ENCODE measurements at places on chromosomes 2 and 18.

DNA sequence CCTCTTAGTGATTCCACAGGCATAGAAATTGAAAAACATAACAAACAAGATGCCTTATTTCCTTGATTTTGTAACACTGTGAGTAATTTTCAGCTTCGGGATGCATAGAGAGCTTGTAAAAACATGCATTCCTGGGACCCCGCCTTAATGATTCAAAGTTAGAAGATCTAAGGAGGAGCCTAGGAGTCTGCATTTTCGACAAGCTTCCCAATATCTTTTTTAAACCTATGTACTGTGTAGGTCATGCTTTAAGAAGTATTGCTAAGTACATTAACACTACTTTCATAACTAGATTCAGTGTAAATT, 109.8 kb upstream of the ZNF516 start:
- no peak for DNase-seq

DNA sequence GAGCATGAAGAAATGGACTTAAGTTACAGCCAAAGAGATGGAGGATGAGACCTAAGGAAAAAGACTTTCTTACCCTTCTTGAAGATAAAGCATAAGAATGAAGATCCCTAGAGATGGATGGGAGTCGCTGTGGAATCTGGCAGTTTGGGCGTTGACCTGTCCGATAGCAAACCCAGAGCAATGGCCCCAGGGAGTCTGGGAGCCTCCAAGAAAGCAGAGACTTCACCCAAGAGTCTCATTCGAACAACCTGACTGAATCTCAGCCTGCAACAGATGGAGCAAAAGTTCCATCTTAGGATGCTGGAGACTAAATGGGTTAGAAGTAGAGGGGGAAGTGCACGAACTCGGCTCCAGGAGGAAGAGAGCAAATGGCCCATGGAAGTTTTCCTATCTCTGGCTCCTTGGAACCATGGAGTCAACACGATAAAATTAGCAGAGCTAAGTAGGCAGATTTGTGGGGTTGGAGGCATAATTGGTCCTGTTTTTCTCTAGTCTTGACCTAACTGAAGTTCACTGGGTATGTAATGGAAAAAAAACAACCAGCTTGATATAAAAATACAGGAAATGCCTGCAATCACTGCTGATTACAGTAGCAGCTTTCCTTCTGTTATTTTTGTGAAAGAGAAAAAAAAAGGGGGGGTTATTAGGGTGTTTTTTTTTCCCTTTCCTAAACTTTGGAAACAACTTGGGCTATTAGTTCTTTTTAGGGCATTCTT, 178.4 kb upstream of the EPAS1 start:
- no peak for DNase-seq

- DNase-seq = no peak
These were observed 39.3 kb downstream of the RTN4 start for GRCh38 chr2:55010915-55011314.

DNA sequence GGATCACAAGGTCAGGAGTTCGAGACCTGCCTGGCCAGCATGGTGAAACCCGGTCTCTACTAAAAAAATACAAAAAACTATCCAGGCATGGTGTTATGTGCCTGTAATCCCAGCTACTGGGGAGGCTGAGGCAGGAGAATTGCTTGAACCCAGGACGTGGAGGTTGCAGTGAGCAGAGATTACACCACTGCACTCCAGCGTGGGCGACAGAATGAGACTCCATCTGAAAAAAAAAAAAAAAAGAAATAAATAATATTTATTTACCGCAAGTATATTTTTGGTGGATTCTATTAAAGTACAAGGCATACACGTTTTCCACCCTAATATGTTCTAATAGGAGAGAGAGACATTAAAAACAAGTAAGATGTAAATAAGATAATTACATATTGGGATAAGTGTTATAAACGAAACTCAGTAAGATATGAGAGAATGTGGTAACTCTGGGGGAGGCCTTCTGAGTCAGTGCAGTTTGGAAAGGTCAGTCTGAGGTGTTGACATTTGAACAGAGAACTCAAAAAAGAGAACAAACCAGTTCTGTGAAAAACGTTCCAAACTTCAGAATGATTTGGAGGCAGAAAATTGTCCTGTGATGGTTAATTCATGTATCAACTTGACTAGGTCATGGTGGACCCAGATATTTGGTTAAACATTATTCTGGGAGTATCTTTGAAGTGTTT, 8.8 kb upstream of the POLI start:
- no peak for DNase-seq

GRCh38 chr2:206396211-206396610, 47.1 kb upstream of the ADAM23 start:
- no peak for DNase-seq

DNA sequence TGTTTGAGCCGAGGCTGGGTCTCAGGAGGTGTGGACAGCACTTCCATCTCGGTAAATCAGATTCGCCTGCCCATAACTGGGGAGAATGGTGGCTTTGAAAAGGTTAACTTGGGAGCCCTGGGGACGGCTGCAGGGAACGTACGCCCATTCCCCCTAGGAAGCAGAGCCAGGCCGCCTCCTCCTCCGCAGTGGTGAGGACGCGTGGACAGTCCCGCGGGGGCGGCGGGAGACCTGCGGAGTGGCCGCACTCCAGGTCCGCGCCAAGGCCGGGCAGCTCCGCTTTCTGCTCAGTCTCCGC, 845 bp upstream of the MYCN start:
- peak; percentile 67 for DNase-seq

DNA sequence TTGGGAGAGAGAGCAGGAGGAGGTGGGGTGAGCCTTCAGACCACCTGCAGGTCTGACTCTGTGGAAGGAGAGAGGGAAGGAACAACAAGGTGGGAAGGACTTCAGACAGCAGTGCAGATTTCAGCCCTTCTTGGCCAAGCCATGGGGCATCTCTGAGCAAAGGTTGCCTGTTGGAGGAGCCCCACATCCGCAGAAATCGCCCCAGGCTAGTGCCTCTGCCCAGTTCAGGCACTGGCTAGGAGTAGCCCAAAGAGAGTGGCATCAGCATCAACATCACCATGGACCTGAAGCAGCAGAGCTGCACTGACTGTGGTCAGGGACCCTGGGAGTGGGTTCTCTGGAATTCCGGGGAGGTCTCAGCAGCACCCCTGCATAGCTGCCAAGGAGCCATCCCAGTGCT, 10.2 kb downstream of the GPR55 start:
- no peak for DNase-seq

GRCh38 chr2:3982160-3982559, 278.8 kb downstream of the DCDC2C start:
- no peak for DNase-seq

- no peak for DNase-seq
These were observed 90.0 kb upstream of the PPP1CB start for GRCh38 chr2:28661589-28662001.

DNA sequence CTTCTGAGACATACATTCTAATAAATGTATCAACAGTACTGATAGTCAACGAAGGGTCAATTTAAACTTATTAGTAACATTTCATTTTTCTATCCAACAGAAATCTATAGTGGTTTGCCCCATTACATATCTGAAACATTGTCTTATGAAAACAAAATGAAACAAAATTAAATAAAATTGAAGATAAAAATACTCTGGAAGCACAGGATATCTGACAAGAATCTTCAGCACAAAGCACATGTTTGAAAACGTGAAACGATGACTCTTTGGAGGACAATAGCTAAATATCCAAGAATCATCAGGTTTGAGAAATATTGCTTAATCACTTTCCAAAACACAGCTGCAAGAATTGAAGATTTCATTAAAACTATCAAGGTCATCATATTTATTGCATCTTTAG, 70.9 kb upstream of the FAM124B start:
- no peak for DNase-seq

DNA sequence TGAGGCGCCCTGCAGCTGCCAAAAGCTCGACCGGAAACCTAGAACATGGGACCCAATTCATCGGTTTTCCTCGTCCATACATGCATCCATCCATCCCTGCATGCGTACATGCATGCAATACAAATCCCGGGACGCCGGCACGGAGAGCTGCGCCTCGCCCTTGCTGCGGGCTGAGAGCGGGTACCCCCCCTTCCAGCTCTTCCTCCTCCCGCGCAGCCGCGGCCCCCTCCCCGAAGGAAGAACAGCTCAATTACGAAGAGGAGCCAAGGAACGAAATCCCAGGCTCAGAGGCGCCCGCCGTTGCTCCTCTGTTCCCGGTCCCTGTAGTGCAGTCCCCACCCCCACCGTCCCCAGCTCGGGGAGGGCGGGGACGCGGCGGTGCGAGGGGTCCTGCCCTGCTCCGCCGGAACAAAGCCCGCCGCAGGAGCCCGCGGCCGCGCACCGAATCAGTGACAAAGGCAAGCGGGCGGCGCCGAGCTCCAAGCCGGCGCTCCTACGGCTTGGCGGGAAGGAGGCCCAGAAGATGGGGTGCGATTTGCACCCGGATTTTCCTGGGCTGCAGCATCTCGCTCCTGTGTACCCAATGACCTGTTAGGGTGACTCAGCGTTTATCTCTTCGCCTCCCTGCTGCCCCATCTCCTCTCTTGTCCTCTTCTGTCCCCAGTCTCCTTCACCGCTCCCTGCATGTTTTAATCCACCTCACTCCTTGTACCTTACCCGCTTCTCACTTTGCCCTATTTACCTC, 8.9 kb upstream of the POU3F3 start:
- DNase-seq = no peak

DNA sequence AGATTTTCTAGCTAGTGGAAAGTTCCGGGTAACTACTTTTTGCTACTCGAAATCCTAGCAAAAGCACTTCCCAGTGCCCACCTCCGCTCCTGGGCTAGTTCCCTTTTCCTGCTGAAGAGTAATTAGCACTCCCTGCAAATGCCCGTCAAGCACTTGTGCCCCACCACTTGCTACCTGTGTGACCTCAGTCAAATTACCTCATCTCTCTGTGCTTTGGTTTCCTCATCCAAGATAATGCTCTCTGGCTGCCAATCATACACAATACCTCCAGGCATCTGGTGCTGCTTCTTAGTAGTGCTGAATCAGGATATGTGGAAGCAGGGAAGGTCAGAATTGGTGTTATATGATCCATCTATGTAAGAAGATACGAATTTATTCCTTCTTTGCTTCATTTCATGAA, 102.1 kb upstream of the CDCA7 start:
- DNase-seq = no peak

DNA sequence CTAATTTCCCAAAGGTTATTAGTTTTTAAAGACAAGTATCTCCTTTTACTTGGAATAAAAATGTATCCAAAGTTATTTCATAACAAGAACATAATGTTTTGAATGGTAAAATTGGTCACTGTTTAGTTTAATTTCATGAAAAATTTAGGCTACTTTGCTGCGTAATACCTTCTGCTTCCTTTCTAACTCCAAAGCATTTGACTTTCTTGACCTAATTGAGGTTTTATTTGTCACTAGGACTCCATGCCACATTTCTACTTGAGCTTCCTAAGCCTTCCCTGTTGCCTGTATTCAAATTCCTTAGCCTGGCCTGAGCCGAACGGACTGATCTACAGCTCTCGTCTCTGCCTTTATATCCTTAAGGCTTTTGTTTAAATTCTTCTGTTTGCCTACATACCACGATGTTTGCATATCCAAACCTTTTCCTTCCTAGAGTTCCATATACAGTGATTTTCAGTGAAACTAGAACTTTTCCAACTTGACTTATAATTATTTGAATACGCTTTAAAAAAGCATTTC, 25.1 kb downstream of the ARMC9 start:
- no peak for DNase-seq

Measured in HEK293T (cell line).